CD4-positive, CD25-positive, alpha-beta regulatory T cell (primary cell): ENCODE measurements at places on chromosomes 1 and 21.

- DNase-seq: peak; percentile 74
These were observed 8.9 kb downstream of the VPS26C start for GRCh38 chr21:37257967-37258877.

GRCh38 chr1:7298749-7299151 is 472.3 kb upstream of the VAMP3 start:
- DNase-seq: no peak

DNA sequence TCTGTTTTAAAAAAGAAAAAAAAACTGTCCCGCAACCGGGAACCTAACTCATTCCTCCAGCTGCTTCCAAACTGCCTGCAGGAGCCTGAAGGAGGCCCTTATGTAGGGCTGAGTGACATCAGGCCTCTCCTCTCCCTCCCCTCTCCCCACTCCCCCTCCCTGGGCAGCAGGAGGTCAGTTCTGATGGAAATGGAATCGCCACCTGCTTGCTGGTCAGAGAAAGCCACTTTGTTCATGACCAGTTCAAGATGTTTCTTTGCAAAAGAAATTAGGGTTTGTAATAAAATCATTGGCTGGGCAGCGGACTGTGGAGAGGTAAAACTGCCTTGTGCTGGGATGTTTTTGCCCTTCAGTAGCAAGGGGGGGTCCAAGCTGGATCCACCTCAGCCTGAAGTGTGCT is at the start of gene MAP1LC3C:
TSS of gene MAP1LC3C (minus strand) at position 73 of the 400 bp plus-strand sequence. CDS start 90 bp downstream, outside the sequence.
- DNase-seq: no peak

GRCh38 chr1:211480941-211481545 is 10.9 kb downstream of the RD3 start:
- DNase-seq: no peak

DNA sequence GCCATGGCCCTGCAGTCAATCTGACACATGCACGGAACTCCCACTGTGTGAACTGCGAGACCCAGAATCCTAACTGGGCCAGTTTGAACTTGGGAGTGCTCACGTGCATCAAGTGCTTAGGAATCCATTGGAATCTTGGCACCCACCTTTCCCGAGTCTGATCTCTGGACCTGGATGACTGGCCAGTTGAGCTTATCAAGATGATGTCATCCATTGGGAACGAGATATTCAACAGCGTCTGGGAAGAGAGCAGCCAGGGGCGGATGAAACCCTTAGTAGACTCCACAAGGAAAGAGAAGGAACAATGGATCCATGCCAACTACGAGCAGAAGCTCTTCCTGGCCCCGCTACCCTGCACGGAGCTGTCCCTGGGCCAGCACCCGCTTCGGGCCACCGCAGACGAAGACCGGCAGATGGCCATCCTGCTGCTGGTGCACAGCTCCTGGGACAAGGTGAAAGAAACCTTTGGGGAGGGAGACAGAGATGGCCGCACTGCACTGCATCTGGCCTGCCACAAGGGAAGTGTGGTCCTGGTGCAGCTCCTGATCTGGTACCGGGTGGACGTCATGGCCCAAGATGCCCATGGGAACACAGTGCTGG is 3.1 kb upstream of the TDRD5 start:
- no peak for DNase-seq

DNA sequence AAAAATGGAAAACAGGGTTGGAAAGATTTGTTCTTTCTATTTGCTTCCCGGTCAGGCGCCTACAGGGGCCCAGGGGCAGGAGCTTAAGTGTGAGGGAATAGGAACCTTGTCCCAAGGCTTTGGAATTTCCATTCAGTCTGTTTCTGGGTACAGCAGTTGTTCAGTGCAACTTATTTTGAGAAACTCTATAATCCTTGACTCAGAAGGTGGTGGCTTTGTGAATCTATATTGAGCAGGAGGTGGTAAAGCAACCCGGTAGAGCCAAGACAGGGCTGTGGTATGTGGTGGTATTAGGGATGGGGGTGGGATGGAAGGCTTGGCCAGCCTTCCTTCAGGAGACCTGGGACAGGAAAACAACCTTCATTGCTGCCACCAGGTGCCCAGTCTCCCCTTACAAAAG is 20.0 kb downstream of the GJA5 start:
- no peak for DNase-seq

DNA sequence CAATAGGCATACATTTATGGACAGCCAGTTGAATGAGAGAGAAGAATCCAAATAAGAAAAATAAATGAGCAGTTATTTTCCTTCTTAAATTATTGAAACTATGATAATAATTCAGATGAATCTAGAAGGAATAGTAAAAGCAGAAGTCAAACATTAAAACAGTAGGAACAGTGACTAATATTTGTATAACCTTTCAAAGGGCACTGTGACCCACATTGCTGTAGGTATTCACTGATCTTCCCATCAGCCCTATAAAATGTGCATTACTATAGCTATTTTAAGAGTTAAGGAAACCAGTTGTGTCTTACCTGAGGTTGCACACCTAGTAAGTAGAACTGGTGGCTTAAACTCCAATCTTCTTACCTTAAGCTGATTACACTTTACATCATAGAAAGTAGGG is 102.8 kb upstream of the ARTN start:
- no peak for DNase-seq

GRCh38 chr21:41504030-41504429 is 3.9 kb downstream of the TMPRSS2 start:
- DNase-seq: no peak

- no peak for DNase-seq
These were observed 336.3 kb upstream of the NCAM2 start for GRCh38 chr21:20661745-20662422.

DNA sequence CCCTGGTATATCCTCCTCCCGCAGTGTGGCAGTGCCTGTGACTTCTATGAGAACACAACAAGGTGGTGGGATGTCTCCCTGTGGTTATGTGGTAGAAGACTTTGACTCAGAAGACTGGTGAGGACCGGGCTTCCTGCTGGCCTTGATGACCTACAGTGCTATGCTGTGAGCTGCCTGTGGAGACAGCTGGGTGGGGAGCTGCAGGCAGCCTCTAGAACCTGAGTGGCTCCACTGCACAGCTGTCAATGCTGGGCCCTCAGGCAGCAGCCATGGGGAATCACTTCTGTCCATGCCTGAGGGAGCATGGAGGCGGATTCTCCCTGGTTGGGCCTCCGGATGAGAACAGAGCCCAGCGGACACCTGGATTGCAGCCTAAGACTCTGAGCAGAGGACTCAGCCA is 14.9 kb downstream of the SLC1A7 start:
- no peak for DNase-seq

GRCh38 chr1:155352631-155353030 is 31.9 kb downstream of the RUSC1 start:
- no peak for DNase-seq

- DNase-seq: no peak
These were observed 84.9 kb downstream of the CLEC20A start for GRCh38 chr1:178411756-178412399.

- no peak for DNase-seq
These were observed 21.6 kb upstream of the GUCA2A start for GRCh38 chr1:42186152-42186551.

GRCh38 chr1:45972621-45973020 is 159.8 kb downstream of the PIK3R3 start:
- DNase-seq: no peak

GRCh38 chr1:218718977-218719376 is 373.8 kb downstream of the TGFB2 start:
- no peak for DNase-seq

DNA sequence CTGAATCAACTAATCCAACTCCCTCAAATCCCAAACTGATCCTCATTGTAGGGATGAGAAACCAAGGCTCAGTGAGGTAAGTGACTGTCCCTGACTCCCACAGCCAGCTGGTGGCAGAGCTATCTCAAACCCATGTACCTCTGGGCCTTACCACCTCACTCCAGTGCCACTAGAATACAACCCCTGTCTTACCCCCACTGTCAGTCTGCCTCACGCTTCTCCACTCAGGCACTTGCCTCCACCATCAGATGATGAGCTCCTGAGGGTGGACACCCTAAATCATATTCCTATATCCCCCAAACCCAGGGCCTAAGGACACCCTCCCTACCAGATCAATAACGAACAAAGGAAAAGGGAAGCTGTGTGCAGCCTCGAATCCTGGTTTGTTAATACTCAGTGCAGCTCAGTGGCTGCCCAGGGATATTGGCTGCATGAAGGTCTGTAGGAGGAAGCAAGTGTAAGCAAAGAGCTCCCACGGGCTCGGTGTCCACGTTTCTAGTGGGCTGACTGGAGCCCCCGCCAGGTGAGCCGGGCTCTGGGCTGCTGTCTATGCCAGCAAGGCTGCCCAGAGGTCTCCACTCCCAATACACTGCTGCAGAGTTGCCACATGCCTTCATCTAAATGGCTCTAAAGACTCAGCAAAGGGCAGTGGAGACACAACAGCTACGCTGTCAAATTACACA is 533.4 kb downstream of the MATN1 start:
- no peak for DNase-seq

GRCh38 chr1:9289711-9290485 is 2.8 kb upstream of the SPSB1 start:
- no peak for DNase-seq

GRCh38 chr21:10272216-10272615 is 249.2 kb upstream of the TPTE start:
- DNase-seq: no peak

DNA sequence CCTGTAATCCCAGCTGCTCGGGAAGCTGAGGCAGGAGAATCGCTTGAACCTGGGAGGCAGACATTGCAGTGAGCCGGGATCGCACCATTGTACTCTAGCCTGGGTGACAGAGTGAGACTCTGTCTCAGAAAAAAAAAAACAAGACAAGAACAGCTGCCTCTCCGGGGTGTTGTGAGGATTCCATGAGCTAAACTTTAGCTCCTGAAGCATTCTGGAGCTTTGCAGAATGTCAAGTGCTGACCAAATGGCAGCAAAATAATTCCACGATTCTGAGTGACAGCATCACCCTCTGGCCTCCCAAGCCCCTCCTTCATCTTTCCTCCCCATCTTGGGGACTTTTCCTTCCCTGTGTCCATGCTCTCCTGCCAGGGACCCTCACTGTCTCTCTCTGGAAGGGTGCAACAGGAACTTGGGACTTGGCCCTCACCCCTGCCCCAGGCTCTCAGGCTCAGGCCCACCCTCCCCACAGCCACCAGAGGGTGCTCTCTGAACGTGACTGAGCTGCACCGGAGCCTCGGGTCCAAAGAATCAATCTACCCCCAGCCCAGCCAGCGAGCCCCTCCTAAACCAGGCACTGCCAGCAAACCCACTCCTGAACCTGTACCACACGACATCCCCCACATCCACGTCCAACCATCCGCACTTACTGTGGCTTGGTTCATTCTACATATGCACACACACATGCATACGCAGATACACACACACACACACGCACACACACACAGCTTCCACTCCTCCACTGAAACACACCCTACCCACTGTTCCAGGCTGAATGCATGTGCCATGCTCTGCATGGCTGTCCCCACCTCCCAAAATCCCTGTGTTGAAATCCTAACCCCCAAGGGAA is 45.7 kb downstream of the ACOT7 start:
- peak; percentile 47 for DNase-seq

DNA sequence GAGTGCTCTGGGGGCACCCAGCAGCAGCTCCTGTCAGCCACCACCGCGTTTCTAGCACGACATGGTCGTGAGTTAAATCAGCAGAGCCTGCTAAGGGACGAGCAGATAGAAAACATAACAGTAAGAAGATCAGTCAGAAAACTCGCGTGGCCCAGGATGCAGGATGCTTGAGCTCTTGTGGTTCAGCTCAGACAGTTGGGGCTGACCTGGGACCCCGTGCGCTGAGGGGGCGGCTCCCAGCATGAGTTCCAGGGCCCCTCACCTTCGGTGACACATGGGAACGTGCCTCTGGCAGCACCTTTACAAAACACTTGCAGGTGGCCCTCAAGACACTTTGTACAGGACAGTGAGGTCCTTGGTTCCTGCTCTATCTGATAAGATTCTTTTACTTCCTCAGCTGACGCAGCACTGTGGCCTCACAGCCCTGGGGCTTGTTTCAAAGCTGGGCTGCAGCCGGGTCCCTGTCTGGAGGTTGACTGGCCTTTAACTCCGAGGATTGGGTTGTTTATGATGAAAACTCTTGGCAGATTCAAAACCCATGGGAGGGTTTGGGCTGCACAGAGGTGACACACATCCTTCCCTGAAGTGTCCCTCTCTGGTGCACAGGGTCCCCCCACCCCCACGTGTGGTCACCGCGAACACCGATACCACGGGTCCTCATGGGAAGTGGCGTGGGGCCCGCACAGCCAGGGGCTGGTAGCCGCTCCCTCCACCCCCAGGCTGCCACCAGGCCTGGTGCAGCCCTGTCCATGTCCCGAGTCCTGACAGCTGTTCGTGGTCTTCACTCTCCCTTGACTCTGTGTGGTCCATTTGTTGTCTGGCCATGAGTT is 65.3 kb upstream of the COL6A1 start:
- DNase-seq: no peak

- DNase-seq: no peak
These were observed 4.2 kb downstream of the ADAMTS5 start for GRCh38 chr21:26962621-26963181.

DNA sequence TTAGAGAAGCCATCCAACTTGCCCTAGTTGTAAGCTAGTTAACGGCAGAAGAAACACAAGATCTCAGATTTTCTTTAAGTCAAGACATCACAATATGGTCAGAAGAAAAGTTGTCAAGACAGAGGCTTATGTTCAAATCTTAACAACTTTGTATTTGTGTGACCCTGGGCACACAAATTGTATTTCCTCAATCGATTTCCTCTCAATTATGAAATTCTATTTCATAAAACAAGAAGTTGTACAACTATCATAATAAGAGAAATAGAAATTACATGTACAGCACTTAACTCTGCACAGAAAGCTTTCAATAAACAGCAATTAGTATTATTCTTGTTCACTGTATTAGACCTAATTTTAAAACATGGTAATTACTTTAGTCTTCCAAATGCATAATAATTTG is 62.9 kb upstream of the SDC3 start:
- no peak for DNase-seq
